ENCODE measurements at places on chromosomes 11 and 22.

DNA sequence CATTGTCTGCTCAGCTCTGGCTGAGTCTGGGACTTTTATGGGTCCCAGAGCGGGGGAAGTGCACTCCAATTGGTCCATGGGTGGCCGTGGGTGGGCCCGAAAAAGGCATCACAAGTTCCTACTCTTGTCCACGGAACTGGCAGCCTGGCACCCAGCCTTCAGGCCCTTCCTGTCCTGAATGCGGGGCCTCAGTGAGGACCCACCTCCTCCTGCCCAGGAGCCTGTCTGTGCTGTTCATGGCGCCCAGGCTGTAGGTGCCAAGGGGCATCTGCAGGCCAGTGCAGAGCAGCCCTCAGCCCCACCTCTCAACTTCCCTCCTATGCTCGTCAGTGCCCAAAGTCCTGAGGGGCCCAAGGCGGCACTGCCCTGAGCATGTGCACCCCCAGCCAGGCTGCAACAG, 411.7 kb upstream of the KIRREL3 start:
- no peak for DNase-seq

DNA sequence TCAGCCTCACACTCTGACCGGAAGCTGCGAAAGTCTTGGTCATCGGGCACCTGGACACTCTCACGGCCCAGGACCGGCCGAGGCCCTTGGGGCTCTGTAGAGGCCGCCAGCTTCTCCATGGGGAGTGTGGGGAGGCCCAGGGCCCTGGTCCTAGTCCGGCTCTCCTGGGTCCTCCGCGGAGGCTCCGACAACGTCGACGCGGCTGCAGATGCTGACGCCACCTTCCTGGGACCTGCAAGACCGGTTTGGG, 12.9 kb downstream of the STARD10 start:
- no peak for DNase-seq

DNA sequence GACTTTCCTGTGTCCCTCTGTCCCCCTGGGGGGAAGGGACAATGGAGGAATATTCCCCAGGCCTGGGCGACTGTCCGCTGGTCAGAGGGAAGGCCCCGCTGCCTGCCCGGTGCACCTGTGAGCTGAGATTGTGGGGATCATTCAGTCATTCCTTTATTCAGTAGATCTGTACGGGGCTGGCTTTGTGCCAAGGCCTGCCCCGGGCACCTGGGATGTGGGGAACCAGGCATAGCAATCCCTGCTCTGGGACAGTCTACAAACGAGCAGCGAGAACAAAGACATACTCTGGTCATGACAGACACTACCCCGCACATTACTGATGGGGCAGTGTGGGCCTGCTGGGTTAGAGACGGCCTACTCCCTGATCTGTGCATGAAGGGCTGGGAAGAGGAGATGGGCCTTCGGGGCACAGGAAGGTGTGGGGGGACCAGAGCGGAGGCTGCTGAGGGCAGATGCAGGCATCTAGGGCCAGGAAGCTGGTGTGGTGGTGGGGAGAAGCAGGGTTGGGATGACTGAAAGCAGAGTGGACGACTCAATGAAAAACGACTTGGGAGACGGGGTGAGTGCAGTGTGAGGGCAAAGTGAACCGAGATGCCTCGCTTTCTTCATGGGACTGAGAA, 1.8 kb upstream of the MYO7A start:
- no peak for DNase-seq

- no peak for DNase-seq
Measured at GRCh38 chr22:38881997-38882879, 10.2 kb upstream of the CBX6 start.

- DNase-seq: no peak
Measured at GRCh38 chr11:25350899-25351803, 854.3 kb downstream of the LUZP2 start.

DNA sequence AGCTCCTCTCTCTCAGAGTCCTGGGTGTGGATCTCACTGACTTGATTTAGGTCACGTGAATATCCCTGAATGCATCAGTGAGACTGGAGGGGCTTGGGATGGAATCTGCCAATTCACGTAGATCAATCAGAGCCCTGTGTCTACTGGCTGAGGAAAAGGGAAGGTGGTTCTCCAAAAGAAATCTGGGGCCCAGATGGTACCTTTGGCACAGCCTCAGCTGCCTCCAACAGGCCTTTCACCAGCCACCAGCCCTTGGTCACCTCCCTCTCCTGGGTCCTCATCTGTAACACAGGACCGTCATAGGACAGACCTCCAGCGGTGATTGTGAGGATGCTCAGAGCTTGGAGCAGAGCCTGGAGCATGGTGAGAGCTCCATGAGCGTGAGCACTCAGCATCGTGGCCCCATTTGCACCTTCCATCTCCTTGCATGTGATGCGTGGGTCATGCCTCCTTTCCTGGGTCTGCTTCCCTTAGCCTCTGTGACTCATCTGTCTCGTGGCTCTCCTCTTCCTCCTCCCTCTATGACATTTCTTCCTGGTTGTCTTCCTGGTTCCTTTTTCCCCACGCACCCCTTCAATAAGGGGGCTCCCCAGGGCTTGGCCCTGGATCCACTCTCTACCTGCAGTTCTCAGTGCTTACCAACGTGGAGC, 7.5 kb upstream of the MIEF1 start:
- peak; percentile 96 for DNase-seq

DNA sequence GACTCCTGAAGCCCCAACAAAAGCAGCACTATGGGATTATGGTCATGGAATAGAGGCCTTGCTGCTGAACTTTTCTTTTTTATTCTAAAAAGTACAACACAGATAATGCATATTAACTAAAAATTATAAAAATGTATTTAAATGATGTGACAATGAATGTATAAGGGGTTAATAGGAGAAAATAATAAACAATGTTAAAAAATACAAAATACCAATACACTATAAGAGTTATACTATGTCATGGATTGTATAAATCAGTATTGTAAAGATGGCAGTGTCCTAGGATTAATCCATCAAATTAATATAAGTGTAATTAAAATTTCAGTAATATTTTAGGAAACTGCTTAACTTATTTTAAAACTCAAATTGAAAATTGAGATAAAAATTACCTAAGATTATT, 58.3 kb upstream of the TOP3B start:
- no peak for DNase-seq

GRCh38 chr11:37465221-37465620, 867.2 kb upstream of the RAG2 start:
- DNase-seq: no peak

GRCh38 chr11:120112174-120112796, 25.6 kb downstream of the TRIM29 start:
- DNase-seq: no peak

GRCh38 chr11:95230810-95231126, 234 bp downstream of the SESN3 start:
- DNase-seq: no peak

GRCh38 chr11:68081691-68082090, 39.5 kb downstream of the CHKA start:
- DNase-seq: no peak

DNA sequence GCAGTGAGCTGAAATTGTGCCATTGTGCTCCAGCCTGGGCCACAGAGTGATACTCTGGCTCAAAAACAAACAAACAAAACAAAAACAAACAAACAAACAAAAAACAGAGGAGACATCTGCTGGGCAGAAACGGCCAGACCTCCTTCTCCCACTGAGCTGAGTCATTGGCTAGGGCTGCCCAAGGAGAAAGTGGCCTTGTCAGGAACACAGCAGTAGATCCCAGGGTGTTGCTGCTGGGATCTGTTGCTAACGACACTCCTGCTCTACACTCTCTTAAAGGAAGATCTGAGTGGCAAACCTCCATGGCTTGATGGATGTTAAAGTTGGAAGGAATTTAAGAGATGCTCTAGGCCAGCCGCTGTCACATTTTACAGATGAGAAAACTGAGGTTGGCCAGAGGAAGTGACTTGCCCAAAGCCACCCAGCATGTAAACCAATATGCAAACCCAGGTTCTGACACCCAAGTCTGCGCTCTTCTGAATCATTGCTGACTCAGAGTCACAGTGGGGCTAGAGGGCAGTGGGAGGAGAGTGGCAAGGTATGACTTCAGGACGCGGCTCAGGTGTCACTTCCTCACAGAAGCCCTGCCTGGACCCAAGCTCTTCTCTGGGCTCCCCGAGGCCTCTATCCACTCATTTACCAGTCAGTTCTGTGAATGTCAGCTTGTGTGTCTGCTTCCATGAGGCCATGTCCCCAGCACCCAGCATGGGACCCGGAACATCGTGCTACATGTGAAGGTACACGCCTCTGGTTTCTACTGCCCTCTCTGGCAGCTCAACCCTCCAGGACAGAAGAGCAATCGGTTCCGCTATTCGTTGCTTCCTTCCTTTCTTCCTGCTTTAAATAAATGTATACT, 11.3 kb upstream of the GDPD5 start:
- DNase-seq: peak; percentile 85

DNA sequence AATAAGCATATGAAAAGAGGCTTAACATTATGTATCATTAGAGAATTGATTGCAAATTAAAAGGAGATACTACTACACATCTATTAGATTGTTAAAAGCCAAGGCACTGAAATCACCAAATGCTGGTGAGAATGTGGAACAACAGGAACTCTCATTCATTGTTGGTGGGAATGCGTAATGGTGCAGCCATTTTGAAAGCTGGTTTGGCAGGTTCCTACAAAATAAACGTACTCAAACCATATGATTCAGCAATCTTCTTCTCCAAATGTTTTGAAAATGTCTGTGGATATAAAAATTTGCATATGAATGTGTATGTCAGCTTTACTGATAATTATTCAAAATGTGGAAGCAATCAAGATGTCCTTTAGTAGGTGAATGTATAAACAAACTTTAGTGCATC, 176.4 kb upstream of the PLET1 start:
- DNase-seq: no peak

DNA sequence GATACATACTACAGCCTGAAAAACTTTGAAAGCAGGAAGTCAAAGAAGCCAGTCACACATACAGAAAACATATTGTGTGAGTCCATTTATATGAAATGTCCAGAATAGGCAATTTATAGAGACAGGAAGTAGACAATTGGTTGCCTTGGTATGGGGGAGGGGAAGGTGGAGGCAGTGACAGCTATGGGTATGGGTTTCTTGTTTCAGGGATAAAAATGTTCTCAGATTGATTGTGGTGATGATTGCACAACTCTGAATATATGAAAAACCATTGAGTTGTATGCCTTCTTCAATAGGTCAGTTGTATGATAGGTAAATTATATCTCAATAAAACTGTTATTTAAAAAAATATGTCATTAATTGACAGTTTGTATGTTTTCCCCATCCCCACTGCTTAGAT, 137.6 kb downstream of the SNX19 start:
- no peak for DNase-seq

- DNase-seq: no peak
Measured at GRCh38 chr11:34052608-34053160, 1.2 kb downstream of the CAPRIN1 start.

- DNase-seq: no peak
Measured at GRCh38 chr11:127996825-127997224, 590.5 kb downstream of the ETS1 start.

GRCh38 chr11:83471831-83472727, 185.9 kb upstream of the CCDC90B start:
- DNase-seq: no peak

DNA sequence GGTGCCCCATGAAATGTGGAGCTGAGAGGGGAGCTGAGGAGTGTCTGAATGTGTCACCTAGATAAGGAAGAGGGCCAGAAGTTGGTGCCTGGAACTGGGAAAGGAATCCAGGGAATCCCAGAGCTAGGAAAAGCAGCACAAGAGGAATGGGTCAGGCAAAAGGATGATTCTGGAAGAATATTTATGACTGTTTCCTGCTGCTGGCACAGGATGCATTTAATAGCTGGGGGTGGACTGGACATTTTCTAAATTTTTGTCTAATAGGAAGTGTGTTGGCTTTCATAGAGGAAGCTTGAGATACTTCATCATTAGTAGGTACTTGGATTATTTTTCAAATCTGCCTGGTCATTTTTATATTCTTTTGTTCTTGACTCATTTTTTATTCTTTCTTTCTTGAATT, 17.4 kb upstream of the MRGPRX2 start:
- no peak for DNase-seq

DNA sequence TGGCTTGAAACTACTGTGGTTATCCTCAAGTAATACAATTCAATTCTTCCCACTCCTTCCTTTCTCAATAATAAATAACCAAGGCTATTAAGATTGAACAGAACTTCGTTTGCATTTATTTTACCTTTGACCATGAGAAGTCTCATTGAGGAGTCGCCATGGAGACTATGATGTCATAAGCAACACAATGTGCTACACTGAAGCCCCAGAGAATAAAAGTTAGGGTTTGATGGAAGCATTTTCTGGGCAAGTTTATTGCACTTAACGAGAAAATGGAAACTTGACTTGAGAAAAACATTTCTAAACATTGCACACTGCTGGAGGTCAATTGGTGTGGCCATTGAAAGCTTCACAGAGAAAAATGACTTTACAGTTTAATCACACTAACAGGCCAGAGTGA, 121.5 kb downstream of the FAM76B start:
- DNase-seq: no peak

GRCh38 chr11:115672999-115673411, 168.8 kb upstream of the CADM1 start:
- no peak for DNase-seq

GRCh38 chr22:39627865-39628562, 57.5 kb downstream of the CACNA1I start:
- DNase-seq: no peak

GRCh38 chr11:11844272-11844671, 2.5 kb downstream of the USP47 start:
- no peak for DNase-seq

DNA sequence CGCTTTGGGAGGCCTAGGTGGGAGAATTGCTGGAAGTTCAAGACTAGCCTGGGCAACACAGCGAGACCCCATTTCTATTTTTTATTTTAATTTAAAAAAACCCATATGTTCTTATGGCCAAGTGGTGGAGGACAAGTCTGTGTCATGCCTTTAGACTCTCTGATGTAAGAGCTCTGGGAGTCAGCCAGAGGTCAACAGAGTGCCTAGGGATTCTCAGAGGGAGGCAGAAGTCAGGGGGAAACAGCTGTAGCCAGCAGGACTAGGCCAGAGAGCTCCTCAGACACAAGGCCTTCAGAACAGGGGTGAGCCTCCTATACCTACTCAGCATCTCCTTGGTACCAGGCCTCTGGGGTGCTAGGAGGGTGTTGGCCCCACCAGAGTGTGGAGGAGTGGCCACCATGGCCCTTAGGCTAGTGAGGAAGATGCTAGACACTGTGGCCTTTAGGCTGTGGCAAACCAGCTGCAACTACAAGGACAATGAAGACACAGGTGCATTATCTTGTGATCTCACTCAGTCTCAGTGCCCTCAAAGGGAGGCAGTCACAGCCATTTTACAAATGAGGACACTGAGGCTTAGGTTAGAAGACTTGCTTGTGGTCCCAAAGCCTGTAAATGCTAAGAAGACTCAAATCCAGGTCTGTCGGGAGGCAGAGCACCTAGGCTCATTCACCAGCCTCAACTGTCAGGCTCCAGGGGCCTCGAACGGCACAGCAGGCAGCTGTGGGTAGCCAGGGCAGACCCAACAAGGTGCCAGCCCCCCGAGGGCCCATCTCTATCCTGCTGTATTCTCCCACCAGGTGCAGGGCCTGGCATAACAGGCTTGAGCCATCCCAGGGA, 5.0 kb downstream of the ZP1 start:
- DNase-seq: no peak

- DNase-seq: no peak
Measured at GRCh38 chr11:36363361-36364268, 67.5 kb downstream of the PRR5L start.
